ENCODE measurements at places on chromosomes 2 and 18.
A peak's percentile ranks its signal among the peaks of the same experiment; 100 is the strongest.

DNA sequence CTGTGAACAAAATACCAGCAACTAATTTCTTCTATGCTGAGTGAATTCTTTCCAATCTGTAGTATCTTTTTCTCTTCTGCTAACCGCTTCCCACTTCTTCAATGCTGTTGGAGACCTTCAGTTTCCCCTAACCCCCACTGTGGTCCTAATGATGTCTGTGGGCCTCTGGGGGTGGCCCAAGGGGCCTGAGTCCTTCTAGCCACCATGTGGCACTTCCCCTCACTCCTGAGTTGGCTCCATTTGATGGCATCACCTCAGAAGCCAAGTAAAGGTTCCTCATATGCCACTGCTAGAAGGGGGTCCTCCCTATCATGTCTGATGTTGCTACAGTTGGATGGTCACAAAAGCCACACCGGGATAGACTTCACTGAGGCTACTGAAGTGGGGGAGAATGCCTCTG lies 37.5 kb downstream of the ARHGAP25 start:
- no peak for DNase-seq

GRCh38 chr2:198314559-198315153 lies 510.3 kb downstream of the PLCL1 start:
- DNase-seq = peak; percentile 70

DNA sequence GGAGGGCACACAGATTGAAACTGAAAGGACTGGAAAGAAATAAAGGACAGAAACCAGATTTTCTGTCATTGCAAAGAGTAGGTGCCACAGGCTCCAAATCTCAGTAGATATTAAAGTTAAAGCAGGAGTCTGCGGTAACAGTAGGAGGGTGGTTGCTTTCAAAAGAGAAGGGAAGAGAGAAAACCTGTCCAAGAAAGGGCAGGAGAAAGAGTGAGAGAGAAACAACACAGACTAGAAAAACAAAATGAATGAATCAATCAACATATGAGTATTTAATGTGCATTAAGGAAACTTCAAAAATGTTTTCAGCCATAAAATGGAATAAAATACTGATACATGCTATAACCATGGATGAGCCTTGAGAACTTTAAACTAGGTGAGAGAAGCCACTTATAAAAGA lies 143.1 kb upstream of the CTAGE1 start:
- no peak for DNase-seq

DNA sequence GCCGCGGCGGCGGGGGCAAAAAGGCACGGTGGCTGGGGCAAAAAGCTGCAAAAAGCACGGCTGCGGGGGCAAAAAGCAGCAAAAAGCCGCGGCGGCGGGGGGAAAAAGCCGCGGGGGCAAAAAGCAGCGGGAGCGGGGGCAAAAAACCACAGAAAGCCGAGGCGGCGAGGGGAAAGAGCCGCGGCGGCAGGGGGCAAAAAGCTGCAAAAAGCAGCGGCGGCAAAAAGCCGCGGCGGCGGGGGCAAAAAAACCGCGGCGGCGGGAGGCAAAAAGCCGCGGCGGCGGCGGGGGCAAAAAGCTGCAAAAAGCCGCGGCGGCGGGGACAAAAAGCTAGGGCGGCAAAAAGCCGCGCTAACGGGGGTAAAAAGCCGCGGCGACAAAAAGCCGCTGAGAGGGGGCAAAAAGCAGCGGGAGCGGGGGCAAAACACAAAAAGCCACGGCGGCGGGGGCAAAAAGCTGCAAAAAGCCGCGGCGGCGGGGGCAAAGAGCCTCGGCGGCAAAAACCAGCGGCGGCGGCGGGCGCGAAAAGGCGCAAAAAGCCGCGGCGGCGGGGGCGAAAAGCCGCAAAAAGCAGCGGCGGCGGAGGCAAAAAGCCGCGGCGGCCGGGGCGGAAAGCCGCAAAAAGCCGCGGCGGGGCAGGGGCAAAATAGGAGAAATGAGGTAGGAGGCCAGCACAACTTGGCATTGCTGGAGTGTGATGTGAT lies 123.4 kb downstream of the ANKRD30BL start:
- no peak for DNase-seq

- peak; percentile 48 for DNase-seq
Measured at GRCh38 chr2:66982766-66983165, 414.4 kb upstream of the ETAA1 start.

DNA sequence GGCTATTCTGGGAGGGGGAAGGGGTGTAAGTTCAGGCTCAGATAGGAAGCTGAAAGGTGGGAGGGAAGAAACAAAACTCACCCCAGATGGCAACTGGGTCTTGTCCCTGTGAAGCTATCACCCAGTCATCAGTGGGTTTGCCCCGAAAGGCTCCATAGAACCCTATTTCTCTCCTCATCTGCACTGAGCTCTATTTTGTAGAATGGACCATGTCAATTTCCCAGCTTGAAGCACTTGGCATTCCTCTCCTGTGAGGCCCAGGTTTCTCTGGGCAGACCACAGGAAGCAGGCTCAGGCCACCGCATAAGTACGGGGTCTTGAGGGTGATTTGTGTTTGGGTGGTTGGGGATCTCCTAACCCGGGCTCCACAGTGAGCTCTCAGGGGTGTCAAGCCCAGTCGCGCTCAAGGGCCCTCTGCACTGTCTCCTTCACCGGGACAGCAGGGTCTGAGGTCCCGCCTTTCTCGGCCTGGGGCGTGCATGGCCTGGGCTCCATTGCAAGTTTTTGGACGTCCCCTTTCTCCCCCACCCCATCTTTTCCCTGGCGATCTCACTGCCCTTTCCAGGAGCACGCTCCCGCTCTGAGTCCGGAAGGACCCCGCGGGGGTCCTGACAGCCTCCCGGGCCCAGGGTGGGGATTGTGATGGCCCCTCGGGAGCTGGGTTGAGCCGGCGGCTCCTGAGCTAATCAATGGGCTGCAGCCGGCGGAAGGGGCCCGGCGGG lies 27.3 kb upstream of the NOTO start:
- no peak for DNase-seq

DNA sequence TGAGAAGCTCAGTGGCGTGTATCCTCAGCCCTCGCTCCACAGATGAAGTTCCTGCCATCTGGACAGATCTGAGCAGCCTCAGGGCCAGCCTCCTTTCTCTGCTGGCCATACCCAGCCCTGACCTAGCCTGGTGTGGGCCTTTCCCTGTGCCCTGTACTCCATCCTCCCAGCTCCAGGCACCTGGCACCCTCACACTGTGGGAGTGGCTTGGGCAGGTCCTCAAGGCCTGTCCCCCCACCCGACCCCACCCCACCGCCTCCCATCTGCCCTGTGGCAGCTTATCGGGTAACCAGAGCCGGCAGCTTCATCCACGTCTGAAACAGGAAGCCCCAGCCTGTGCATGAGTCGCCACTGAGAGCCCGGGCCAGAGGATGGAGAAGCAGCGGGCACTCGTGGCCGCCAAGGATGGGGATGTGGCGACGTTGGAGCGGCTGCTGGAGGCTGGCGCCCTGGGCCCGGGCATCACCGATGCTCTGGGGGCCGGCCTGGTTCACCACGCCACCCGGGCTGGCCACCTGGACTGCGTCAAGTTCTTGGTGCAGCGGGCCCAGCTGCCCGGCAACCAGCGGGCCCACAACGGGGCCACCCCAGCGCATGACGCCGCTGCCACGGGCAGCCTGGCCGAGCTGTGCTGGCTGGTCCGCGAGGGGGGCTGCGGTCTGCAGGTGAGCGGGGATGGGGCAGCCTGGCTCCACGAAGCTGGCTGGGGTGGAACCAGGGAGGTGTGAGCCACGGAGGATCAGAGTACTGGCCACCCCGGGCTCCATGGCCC lies at the start of gene ESPNL:
ESPNL (plus strand) TSS at position 292 of the 772 bp plus-strand sequence; CDS start at position 372, 80 bp downstream.
- DNase-seq = peak; percentile 21

GRCh38 chr2:85539361-85540132 lies 579 bp downstream of the MAT2A start:
- DNase-seq = peak; percentile 80

DNA sequence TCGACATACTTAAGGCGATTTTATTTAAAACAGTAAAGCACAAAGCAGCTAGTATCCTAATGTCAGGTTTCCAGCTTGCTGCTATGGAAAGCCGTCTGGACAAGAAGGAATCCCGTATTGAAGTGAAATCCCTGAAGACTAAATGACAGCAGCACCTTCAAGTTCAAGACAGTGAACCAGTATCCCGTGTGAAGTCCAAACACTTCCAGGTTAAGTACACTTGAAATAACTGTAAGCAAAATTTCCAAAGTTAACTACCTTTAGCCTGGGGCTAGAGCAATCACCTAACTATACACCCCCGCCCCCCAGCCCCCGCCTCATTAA lies 1.2 kb downstream of the MBOAT2 start:
- no peak for DNase-seq

DNA sequence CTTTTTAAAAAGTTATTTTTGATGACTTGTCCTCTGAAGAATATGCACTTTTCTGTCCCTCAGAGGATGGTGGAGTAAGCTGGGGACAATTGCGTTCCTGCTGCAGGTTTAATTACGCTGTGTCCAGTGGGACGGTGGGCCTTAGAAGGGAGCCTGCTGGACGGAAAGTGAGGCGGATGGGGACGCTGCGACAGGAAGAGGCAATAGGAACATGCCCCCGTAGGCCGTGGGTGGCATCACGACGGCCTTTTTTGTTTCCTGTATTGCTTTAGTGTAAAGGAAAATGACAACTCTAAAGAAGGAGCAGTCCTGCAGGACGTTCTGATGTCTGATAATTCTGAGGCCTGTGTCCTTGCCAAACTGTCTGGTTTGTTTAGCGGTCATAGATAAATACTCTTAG lies 121.6 kb downstream of the NFATC1 start:
- no peak for DNase-seq

- DNase-seq = no peak
Measured at GRCh38 chr2:212987492-212987891, 163.9 kb downstream of the IKZF2 start.

- DNase-seq = no peak
Measured at GRCh38 chr18:67074309-67074708, 442.2 kb downstream of the DSEL start.

- no peak for DNase-seq
Measured at GRCh38 chr2:23158306-23158705, 226.7 kb upstream of the KLHL29 start.

All from EH (cell line).